ENCODE measurements at places on chromosomes 13 and 19. TPM values are rescaled to one million over a fixed set of nuclear protein-coding genes. Genes with fewer than 3 reads are reported as not detected.
A peak's percentile ranks its signal among the peaks of the same experiment; 100 is the strongest.

DNA sequence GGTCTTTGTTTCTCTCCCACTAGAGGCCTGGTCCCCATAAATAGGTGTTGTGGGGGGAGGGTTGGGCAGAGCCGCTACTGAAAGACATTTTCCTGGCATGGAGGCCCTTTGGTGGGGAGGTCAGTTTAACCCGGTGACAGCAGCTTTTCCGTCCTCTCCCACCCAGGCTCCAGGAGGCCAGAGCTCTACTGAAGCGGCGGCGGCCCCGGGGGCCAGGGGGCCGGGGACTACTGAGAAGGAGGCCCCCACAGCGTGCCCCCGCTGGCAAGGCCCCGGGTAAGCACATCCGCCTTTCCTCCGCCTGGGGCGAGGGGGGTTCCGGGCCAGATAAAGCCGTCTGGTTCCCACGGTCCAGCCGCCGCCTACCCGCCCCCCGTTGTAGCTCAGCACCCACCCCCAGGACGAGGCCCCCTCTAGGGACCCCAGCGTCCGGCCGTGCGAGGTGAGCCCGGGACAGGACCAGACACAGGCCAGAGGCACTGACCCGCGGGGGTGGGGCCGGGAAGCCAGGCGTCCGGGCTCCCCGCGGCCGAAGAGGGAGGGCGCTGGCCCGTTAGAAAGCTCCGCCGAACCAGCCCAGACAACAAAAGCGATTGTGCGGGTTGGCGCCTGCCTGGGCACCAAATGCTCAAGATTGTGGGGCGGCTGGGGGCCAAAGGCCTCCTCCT lies 1.1 kb upstream of the LTBP4 start:
- DNase-seq: no peak

DNA sequence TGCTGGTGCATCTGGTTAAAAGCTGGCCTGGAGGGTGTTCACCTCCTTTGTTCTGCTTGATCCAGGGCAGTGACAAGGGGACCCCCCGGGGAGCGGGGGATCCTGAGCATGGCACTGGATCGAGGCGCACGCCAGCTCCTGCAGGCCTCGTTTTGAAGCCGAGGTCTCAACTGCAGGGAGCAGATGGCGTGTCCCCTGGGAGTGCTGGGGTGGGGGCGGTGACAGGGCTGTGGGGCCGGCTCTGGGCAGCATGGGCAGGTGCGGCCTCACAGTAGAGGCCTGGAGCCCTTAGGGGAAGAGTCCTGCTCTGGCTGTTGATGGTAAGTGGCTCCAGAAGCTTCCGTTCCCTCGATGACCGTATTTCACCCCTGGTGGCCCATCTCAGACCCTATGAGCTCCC lies 51.8 kb downstream of the CRTC1 start:
- no peak for DNase-seq

GRCh38 chr13:62185631-62186255 lies 770.1 kb upstream of the PCDH20 start:
- DNase-seq: no peak

Gene NAPSA
- not detected for total RNA-seq

Gene LILRB2
- total RNA-seq: 11.1 TPM

DNA sequence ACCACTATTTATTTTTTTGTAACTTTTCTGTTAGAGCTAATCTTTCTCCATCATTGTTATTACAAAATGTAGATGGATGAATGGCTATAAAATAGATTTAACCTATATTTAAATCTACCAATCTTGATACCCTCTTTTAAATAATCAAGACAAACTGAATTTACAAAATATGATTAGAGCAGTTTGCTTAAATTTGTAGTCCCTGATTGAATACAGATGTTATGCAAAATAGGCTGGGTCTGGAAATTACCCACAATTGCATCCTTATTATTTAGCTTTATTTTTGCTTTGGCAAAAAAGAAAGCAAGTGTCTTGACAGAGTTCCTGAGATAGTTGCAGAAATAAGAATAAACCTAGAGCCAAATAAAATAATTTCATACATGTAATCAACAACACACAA lies 352.8 kb downstream of the KLF12 start:
- DNase-seq: no peak

Gene ATG4D
- total RNA-seq: 17.1 TPM

Gene CGB8
- total RNA-seq: not detected

GRCh38 chr13:33015791-33016323 lies 366 bp upstream of the KL start:
- no peak for DNase-seq

DNA sequence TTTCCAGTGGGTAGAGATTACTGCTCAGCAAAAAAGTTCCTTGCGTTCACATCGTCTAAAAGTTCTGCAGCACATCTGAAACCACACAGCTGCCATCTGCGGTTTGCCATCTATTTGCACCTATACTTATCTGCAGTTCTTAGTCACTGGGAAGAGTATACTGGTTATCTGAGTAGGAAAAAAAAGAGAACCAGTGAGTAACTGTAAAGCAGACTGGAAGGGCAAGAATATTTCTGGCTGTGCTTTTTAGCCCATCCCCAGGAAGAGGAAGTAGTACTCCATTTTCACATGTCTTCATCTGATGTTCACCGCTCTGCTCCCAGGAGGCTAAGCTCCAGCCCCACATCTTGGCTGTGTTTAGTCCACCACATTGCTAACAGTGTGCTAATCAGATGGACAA lies 35.6 kb downstream of the EFNB2 start:
- DNase-seq: no peak

DNA sequence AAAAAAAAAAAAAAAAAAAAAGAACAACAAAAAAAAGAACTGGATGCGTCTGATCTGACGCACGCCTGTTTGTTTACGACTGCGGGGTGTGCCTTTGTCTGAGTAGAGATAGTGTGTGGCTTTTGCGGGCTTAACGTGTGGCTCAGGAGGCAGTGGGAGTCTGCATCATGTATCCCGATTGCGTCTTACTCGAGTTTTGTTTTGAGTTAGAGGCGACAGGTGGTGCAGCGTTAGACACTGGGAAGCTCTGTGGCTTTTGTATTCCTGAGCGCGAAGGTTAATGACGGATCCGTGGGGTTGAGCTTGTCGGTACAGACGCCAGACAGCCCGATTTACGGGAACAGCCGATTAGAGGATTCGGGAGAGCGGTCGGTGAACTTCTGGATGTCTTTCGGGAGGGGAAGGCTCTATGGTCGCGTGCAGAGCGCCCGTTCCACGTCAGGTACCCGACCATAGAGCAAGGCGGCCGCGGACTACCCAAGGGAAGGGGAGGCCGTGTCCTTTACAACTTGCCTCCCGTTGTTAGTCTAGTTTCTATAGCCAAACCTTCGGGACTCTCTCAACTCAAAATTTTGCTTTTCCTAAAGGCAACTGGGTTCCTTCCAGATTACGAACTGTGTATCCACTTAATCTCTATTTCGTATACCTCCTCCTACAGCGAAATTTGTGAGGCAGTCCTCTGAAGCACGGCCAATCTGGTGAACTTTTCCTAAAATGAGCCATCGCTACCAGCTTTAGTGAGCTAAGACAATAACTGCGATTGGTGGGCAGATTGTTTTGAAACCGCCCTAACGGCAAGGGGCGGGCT lies 926 bp upstream of the HNRNPUL1 start:
- DNase-seq: peak; percentile 42

Gene ZNF429
- total RNA-seq: 7.5 TPM
